ENCODE measurements at places on chromosomes 1 and 21.
A peak's percentile ranks its signal among the peaks of the same experiment; 100 is the strongest.

DNA sequence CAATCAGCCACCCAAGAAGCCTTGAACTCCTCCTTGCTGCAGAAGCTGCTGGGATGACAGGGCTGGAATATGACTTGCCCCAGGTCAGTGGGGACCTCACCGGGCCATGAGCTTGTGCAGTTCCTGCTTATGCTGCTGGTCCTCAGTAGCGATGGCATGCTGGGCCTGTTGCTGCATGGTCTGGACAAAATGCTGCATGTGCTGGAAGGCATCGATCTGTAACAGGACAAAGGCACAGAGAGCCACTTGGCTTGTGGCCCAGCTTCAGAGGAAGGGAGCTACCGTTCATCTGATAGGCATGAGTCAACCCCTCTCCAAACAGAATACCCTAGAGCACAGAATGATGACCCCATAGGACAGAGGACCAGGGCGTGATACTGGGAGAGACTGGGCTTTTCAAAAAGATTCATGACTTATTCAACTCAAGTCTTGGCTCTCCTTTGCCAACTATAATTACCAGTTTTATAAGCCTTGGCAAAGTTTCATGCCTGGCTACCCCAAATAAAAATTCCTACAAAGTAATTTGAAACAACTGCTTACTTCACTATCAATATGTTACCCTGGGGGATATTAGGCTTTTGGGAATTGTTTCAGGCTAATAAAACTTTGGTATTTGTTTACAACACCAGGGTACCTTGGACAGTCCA, 34.7 kb upstream of the EXOSC10 start:
- DNase-seq: no peak

DNA sequence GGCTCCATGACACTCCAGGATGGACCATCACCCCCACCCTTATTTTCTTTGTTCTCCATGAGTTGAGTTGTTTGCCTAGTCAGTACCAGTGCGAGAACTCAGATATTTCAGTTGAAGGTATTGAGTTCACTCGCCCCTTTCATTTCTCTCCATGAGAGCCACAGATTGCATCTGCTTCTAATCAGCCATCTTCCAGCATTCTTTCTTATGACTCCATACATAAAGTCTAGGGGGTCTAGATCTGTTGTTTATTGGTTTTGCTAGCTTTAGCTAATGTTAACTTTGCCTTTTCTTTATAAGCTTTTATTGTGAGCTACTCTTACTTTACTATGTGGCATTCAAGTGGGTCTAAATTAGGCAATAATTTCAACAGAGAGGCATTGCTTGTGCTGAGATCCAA, 71.6 kb upstream of the PDC start:
- no peak for DNase-seq

DNA sequence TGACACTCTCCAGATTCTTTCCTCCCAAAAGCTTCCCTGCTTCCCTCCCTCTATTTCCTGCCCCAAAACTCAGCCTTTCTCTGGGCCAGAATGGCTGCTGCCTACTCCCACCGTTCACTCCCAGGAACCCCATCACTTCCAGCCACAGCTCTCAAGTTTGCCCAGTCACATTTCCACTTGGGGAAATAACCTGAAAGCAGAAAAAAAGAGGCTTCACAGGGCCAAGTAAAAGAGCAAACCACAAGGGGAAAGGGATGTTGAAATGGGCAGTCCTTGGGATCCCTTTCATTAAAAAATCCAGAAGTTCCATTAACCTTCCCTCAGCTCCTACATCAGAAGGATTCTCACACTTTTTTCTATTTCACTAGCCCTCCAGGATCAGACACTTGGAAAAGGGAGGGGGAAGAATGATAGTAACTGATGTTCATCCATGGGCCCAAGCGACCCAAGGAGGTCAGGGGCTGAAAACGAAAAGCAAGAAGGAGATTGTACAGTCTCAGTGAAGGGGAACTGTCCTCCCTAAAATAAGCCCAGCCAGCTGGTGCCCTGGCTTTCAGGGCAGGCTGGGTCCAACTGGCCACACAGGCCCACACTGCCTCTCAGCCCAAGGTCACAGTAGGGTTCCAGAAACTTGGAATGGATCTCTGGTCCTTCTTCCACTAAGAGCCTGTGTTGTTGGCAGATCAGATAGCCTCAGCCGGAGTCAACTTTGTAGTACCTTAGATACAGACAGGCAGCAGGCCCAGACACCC, 49.7 kb downstream of the DMAP1 start:
- DNase-seq: no peak

DNA sequence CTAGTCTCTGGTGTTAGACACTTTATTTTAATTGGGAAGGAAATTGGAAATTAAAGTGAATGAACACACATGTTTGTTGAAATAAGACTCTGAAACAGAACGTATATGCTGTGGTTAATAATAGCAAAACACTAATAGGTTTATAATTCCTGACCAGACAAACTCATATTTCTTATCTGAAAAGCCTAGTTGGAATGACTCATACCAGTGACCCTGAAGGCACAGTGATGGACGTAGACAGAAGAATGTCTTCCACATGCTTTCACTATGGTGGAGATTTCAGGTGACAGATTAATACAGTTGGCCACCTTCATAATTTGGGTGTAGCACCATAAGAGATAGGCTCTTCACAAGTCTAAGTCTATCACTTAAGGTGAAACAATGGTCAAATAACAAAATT, 83.0 kb upstream of the COL11A1 start:
- DNase-seq: no peak

- peak; percentile 64 for DNase-seq
Observed at GRCh38 chr1:8283058-8283884, 34.6 kb upstream of the SLC45A1 start.

GRCh38 chr1:225526878-225527277, 99.0 kb upstream of the LBR start:
- DNase-seq: no peak

GRCh38 chr21:16509476-16509875, 779.7 kb downstream of the USP25 start:
- DNase-seq: no peak

DNA sequence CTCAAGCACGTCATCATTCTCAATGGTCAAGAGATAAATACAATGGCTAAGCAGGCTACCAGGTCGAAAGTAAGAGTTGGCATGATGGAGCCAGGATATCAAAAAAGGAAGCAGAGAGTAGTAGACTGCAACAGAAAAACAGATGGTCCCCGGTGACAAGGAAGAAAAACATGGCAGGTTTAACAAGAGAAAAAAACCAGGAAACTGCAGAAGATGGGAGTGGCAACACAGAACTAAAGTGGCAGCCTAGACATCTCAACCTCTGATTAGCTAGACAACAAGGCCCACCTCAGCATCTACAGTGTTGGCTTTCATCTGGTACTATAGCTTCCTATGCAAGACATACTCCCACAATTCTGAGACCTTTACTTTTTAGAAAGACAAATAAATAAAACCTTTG, 3.1 kb downstream of the UBR4 start:
- no peak for DNase-seq

- no peak for DNase-seq
Observed at GRCh38 chr1:21651214-21652042, 17.7 kb downstream of the RAP1GAP start.

DNA sequence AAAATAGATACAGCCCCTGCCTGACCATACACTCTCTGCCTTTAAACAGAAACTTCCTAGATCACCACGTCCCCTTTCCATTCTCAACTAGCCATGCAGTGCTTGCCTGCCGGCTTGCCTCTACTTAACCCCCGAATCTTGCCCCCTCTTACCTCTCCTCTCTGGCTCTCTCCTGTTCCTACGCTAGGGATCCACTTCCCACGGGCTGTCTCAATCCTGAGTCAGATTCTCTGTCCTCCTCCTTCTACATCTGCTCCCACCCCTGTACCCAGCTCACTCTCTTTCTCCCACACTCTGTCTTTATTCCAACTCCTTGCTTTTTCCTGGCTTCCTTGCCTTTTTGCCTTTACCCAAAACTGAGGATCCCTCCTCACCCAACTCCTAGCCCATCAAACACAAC, 29.3 kb downstream of the ATF3 start:
- DNase-seq: no peak

- DNase-seq: no peak
Observed at GRCh38 chr21:46117586-46118315, 19.8 kb downstream of the COL6A2 start.

GRCh38 chr1:1034439-1034781, 14.5 kb downstream of the AGRN start:
- DNase-seq: no peak

- DNase-seq: no peak
Observed at GRCh38 chr1:54792686-54793282, 8.3 kb downstream of the TTC22 start.

DNA sequence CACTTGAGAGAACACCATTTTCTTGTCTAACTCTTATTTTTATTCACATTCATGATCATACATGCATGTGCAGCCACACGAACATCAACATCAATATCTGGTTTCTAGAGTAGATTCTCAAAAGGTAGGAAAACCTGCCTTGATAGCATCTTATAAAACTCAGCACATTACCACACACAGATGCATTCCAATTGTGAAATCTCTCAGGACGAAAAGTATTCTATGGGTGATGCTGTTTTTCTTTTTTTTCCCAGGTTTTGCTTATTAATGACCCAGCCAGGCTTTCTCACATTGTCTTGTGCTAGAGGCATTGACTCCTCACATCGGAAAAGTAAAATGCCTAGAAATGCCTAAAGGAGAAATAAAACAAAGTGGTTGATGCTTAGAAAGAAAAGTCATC, 562.8 kb downstream of the KIF26B start:
- no peak for DNase-seq

GRCh38 chr1:116126281-116126680, 15.1 kb downstream of the MAB21L3 start:
- no peak for DNase-seq

DNA sequence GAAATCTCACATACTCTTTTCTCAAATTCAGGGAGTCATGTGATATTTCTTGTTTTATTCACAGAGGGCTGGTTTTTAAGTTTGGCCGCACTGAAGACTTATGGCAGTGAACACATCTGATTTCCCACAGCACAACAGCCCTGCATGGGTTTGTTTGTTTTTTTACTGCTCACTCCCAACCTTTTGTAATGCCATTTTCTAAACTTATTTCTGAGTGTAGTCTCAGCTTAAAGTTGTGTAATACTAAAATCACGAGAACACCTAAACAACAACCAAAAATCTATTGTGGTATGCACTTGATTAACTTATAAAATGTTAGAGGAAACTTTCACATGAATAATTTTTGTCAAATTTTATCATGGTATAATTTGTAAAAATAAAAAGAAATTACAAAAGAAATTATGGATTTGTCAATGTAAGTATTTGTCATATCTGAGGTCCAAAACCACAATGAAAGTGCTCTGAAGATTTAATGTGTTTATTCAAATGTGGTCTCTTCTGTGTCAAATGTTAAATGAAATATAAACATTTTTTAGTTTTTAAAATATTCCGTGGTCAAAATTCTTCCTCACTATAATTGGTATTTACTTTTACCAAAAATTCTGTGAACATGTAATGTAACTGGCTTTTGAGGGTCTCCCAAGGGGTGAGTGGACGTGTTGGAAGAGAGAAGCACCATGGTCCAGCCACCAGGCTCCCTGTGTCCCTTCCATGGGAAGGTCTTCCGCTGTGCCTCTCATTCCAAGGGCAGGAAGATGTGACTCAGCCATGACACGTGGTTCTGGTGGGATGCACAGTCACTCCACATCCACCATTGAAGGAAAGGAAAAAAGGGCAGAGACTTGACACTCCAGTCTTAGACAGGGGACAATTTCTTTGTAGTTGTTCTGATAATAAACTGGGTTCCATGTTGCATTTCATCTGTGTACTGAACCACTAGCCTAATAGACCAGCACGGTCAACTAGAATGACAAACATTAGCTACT, 22.8 kb downstream of the TMEM50A start:
- DNase-seq: no peak

- DNase-seq: no peak
Observed at GRCh38 chr1:229025576-229025975, 245.3 kb upstream of the RAB4A start.

- no peak for DNase-seq
Observed at GRCh38 chr1:81679942-81680341, 120.8 kb upstream of the ADGRL2 start.

GRCh38 chr1:26114165-26114927, 2.7 kb downstream of the PDIK1L start:
- DNase-seq: no peak

DNA sequence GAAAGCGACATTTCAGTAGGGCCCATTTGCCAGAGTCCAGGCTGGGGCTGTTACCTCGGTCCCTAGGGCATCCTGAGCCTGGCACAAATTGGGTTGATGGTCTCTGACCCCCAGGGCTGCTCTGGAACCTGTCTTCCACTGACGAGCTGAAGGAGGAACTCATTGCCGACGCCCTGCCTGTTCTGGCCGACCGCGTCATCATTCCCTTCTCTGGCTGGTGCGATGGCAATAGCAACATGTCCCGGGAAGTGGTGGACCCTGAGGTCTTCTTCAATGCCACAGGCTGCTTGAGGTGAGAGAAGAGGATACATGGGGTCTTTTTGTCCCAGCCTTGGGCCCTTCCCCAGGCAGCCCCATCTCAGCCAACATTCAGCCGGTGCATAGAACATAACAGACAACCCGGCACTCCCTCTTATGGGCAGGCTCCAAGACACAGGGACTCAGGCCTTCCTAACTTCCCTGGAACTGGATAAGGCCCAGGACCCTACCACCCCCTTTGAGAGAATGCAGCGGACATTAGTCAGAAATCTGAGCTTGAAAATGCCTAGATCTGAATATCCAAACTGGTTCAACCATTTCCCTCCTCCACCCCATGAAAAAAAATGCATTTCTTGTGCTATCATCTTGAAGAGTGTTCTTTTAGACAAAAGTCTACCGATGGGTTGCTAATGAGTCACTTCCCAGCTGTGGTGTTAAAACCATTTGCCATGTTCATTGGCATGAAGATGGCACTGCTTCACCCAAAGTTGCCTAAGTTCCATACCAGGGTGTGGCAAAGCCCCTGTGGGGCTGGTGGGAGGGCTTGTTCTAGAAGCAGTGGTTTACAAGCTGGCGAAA, 35.4 kb downstream of the PKP1 start:
- no peak for DNase-seq

GRCh38 chr1:24860841-24861240, 69.2 kb downstream of the RUNX3 start:
- no peak for DNase-seq

GRCh38 chr1:219746141-219746540, 133.2 kb upstream of the ZC3H11B start:
- no peak for DNase-seq

DNA sequence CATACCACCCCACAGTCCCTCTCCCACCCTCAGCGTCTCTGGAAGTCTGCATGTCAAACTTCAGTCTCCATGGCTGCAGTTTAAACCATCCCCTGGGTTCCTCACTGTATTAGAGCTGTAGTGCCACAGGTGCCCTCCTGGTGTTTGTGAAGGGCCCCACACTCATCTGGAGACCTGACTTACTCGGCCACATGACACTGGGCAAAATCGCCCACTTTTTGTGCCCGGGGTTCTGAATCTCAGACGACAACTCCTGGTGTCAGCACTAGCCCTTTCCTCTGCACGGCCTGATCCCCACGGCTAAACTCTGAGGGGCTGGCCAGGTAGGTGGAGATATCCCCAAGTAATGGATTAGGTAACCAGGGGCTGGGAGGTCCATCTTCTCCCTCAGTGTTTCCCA, 6.5 kb downstream of the INKA2 start:
- DNase-seq: no peak

GRCh38 chr1:7948960-7949359, 8.3 kb upstream of the TNFRSF9 start:
- DNase-seq: no peak

All from GM12878 (cell line).